ENCODE measurements at places on chromosomes 2 and 18.

DNA sequence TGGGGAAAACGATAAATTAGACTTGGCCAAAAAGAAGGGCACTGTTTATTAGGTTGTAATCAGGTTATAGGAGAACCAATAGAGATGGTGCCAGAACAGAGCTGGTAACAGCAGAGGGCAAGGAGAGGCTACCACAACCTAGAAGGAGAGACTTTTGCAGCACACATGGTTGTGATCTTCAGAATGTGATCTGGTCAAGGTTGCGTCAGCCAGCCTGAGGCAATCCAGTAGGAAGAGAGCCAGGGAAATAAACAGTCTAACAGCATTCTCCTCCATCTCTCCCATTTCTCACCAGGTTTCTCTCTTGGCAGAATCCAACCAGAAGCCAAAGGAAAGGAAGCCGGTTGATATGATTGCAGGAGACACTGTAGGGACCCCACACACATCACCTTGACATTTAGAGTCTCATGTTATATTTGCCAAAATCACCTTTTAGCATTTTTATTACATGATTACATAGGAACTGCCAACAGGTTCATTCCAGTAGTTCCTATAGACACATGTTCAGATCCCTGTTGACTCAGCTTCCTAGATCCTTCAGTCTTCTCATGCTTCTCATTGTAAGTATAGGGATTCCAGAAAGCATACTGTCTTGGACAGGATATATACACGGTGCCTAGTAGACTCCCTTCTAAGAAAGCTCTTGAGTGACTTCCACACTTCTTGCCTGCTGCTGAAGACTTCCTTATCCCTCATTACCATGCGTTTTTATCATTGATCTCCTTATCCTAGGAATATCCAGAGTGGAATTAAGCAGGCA, 17.6 kb upstream of the SPATS2L start:
- no peak for DNase-seq

DNA sequence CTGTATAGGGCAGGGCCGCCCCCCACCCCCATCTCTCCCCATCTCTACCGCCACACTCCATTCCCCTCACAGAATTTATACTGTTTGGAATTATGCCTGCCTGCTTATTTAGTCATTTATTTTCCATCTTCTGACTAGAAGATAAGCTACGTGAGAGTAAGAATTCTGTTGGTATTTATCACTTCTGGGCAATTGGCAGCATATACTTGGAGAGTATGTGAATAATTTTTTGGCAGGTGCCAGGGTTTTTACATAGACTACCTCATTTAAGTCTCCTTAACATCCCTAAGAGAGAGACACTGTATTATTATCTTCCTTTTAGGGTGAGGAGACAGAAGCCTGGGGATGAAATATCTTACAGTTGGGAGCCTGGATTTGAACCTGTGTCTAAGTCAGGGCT, 45.0 kb downstream of the SLC4A1AP start:
- no peak for DNase-seq

DNA sequence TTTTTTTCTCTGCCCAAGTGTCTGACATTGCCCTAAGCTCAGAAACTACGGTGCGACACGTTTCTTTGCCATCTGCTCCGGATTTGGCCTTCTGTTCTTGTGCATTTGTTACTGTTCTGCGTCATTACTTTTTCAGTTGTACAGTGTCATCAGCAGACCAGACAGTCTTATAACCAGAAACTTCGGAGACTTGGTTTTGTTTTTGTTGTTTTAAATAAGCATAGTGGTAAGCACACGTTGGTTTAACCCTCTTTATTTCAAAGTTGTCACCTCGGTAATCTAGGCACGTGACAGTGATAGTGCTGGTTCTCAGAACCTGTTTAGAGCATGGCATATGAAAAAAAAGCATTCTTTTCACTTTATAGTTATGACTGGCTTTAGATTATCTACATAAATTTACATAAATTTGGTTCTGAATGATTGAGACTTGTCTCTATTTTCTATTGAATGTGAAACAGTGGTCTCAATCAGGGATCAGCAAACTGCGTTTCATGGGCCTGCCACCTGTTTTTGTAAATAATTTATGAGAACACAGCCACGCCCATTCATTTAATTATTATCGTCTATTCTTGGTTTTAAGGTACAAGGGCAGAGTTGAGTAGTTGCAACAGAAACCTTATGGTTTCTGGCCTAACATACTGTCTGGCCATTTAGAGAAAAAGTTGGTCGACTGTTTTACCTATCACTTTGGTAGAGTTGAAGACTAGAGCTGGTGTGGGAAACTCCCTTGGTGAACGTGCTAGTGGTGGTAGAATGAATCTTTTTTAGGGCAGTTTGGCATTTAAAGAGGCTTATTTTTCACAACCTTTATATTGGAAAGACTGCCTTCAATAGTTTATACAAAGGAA, 106.5 kb downstream of the ZNF532 start:
- no peak for DNase-seq

DNA sequence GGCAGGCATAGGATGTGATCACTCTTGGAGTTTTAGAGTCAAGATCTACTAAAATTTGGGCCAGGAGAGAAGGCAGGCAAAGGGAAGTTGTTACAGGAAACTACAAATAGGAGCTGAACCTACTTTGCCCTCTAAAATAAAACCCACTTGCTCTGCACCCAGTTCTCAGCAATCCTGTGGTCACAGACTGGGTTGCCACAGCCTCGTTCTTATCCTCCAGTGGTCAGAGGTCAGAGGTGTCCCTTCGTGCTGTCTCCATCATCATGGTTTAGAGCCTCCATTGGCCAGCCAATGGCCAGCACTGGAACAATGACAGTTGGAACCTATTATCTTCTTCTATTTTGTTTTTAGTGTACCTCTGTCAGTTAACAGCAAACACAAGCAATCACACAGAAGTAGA, 90.7 kb upstream of the TNP1 start:
- no peak for DNase-seq

- no peak for DNase-seq
These were observed 303.7 kb upstream of the EPAS1 start for GRCh38 chr2:45993476-45993991.

GRCh38 chr2:55934337-55934736, 10.8 kb upstream of the EFEMP1 start:
- DNase-seq: no peak

- no peak for DNase-seq
These were observed 18.2 kb downstream of the ACVR2A start for GRCh38 chr2:147862859-147863516.

DNA sequence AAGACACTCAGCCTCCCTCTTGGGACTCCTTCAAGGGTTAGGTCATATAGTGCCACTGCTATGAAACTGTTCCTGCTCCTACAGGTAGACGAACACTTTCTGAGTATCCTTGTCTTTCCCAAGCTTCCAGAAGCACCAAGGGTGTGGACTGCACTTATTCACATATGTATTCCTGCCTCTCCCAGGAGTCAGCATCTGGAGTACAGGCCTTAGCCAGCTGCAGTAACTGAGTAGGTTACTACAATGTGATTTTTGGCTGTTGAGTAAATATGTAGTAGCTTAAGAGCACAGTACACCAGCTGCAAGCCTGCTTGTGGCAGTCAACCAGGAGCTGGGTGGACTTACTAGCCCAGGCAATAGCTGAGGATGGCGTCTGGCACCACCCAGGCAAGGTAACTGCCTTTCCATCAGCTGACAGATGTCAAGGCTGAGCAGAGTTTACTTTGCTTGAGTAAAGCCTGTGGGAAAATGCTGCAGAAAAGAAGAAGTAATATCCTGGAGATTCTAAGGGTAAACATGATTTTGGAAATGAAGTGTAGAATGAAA, 14.0 kb upstream of the SCLY start:
- no peak for DNase-seq

All from cortex of kidney (tissue), 1 donor.